Stimulated activated CD8-positive, alpha-beta memory T cell treated with anti-CD3 and anti-CD28 coated beads, Interleukin-2, amount 100 ng/mL, for 1 hour (primary cell): ENCODE measurements at places on chromosomes 1 and 21.

GRCh38 chr1:58903514-58904298 is 119.9 kb upstream of the JUN start:
- DNase-seq, result peak; percentile 48

DNA sequence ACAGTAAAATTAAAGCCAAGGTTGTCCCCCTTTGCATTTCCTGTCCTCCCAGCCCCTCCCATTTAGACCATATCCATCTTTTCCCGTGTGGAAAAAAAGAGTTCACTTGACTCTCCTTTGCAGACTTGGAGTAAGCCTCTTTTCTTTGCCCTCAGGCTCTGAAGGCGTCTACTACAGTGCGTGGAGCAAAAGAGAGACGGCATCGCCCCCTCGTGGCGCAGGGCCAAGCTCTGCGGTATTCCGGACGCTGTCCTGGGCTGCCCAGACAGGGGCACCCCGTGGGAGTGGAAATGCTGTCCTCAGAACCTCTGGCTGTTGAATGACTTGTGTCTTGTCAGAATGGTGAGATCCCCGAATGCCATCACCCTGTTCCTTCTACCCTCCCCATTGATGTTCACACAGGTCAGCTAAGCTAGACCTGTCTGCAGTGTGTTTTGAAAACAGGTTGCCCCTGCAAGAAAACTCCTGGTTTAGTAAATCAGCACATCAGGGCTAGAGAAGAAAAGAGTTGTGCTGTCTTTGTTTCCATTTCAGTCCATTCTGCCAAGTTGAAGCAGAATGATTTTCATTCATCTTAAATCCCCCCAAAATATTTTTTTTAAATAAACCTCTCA is 12.3 kb upstream of the GJA8 start:
- peak; percentile 32 for DNase-seq

DNA sequence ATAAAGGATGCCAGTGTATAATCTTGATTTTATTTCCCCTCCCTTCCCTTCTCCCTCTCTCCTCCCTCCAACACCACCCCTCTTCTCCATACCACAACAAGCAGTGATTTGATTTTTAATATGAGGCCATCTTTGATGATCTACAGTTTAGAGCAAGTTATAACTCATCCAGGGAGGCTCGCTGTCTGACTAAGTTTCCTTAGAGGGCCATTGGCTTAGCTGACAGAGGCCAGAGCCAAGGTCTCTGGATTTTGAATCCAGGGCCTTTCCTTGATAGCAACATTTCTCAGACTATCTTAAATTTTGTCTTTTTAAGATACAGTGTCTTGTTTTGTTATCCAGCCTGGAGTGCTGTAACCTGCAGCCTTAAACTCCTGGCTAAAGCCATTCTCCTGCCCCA is 431.0 kb upstream of the USP24 start:
- DNase-seq, result no peak

- DNase-seq, result no peak
These were observed 158.6 kb upstream of the AJAP1 start for GRCh38 chr1:4495809-4496208.

GRCh38 chr1:226404063-226404903 is 3.6 kb downstream of the PARP1 start:
- DNase-seq, result no peak

- DNase-seq, result no peak
These were observed 33.9 kb upstream of the ATP2B4 start for GRCh38 chr1:203592730-203593129.

- DNase-seq, result no peak
These were observed 132.4 kb upstream of the TIAM1 start for GRCh38 chr21:31476263-31477022.

DNA sequence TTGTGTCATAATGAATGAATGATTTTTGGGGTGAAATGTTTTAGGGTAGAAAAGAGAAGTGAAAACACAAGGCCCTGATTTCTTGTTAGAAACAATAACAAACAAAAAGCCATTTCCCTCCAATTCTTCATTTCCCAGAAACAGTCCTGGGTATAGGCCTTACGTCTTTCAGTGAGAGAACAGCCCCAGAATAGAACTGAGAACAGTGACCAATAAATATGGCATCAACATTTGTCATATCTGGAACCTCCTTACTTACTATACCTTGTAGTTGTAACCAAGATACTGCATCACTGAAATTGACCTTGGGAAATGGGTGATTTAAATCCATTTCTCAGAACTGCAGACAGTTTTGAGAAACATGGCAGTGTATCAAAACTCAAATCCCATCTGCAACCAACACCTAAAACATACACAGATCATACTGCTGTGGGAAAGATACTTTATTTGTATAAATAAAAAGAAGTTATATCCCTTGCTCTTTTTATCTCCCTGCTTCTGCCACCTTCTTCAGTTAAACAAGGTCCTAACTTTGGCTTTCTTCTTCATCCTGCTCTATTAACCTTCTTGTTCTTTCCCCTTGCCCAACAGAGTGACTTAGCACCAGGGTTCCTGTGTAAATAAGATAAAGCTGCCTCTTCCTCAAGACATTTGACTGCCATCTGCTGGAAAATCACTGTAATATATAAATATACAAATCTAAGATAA is 19.5 kb downstream of the XKR8 start:
- no peak for DNase-seq

GRCh38 chr1:19884312-19884711 is 2.1 kb downstream of the OTUD3 start:
- no peak for DNase-seq

- no peak for DNase-seq
These were observed 67.1 kb downstream of the BCAR3 start for GRCh38 chr1:93614541-93614940.

DNA sequence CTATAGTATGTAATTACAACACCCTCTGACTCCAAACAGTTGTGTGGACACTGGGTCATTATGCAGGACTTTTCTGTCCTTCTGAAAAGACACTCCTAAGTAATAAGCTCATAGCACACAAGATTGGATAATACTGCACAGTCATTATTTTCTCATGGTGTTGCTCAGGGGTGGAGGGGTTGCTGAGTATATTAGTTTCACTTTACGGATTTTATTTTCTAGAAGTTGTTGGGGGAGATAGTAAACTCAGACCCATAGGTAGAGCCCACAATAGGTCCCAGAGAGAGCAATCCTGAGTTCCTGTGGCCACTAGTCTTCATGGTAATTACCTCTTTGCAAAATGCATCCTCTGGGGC is 53.4 kb downstream of the DUSP10 start:
- DNase-seq, result no peak

- DNase-seq, result no peak
These were observed 11.0 kb upstream of the CPLANE2 start for GRCh38 chr1:16248007-16248436.

GRCh38 chr1:87173231-87173630 is 155.4 kb upstream of the LMO4 start:
- no peak for DNase-seq

- no peak for DNase-seq
These were observed 23.5 kb downstream of the PHGDH start for GRCh38 chr1:119735217-119735616.

DNA sequence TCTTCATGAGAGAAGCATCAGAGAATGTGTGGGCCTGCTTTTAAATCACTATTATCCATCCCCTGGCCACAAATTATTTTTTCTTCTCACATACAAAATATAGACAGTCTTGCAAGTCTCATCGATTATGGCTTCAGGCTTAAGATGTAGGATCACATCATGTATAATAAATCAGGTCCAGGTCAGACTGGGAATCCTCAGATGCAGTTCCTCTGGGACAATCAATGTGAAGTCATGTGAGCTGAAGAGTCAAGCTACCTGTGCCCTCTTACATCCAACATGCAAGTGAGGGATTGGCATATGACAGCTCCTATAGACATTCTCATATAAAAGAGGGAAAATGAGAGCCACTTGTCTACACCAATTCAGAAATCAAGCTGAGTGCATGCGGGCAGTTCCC is 631.8 kb downstream of the PTPRU start:
- no peak for DNase-seq
